ENCODE measurements at places on chromosomes 6 and 20.

DNA sequence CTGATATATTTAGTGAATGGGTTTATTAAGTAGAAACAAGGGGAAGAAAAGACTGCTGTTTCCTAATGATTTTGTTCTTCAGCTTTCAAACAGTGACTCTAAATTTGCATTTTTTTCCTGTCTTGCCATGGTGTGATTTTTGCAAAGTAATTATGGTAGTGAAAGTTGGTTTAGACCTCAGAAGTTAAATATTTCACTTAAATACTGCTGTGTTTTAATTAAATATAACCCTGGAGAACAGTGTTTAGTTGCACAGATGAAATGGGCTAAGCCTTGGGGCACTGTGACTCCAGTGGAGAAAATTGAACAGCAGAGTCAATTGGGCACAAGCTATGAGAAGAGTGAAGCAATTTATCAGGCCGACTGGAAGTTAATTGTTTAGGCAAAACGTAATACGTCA lies 111.1 kb upstream of the MCHR2 start:
- ATAC-seq = no peak

DNA sequence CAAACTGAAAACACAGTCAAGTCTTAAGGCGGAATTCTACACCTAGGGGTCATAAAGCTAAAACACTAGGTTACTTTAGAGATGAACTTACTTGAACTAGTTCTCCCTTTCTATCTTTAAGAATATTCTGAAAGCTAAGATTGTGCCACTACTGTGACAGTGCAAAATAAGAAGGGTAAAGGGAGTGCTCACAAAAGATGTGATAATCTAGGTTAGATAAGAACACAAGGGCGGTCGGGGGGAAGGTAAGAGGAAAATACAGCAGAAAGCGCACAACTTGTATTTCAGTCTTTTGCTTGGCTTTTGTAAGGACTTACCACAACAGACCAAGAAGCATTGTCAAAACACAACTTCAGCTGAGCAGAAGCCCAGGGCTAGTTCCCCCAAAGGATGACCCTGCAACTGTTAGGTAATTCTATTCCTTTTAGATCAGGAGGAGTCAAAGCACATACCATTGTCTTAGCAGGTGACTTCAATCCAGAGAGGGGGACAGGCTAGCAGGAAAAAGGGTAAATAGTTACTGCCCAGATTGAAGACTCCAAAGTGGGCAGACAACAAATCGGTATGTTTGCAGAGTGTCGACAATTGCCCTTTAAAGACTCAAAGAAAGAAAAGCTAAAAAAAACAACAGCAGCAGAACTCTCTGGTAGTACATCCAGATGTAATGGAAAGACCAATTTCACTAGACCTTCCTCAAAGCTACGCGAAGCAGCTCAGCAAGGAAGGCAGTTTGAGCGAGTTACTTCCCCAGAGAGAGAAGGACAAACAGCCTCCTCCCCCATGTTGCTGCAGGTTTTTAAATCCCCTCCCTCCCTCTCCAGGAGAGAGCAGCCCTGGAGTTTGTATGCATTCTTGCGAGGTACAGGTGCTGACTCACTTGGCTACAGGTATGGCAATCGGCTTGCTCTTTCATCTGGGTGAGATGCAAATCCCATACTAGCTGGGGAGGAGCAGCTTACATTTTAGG lies 59.0 kb downstream of the RIPOR2 start:
- no peak for ATAC-seq

DNA sequence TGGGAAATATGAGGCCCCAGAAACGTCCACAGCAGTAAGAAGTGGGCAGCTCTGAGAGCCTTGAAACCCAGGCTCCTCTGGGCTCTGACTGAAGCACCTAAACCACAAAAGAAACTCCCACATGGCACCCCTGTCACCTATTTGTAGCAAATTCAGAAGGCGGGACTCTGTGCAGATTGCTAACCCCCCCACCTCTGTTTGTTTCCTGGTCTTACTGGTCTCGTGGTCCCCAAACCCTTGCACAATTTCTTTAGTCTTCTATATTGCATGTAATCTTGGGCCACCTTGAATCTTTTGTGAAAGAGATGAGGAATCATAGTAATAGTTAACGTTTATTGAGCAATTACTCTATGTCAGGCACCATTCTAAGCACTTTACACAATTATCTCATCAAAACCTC lies 154.3 kb downstream of the PREX1 start:
- ATAC-seq = no peak

DNA sequence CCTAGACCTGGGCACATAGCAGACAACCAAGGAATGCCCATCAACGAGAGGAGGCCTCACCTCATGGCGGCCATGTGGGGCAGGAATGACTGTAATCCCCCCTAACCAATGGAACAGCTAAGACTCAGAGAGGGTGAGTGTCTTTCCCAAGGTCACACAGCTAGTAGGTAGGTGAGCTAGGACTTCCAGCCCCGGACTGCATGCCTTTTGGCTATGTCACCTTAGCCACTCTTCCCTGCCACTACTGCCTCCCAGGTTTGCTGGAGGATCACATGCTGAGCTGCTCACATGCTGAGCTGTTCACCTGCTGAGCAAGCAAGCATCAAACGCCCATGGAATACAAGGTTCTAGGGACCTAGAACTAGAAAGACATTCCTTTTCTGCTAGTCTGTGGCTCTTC lies 188.5 kb upstream of the PMEPA1 start:
- ATAC-seq = no peak

- ATAC-seq = no peak
These were observed 719.7 kb upstream of the MARCKS start for GRCh38 chr6:113137426-113137825.

Data from stimulated activated memory B cell treated with anti-CD40 and anti-IgM and Interleukin-4, amounts not matched to agents 10 μg/mL and 1 μg/mL and 100 μg/mL, for 72 hours (primary cell).